Activated gamma-delta T cell (primary cell): ENCODE measurements at places on chromosomes 11 and 22.

DNA sequence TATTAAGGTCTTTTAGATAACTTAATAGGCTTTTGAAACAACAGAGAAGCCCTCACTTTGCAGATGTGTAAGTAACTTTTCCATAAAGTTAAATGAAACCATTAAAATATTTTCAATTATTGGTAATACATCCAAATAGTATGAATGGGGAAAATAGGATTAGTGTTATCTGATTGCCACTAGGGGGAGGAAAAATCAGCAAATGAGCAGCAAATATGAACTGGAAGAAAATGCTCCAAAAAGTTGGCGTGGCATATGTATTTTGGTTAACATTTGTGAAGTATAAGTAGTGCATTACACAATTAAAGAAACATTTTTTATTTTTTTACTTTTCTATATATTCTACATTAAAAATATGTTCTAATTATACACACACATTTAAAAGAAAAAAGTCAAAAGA lies 259.8 kb upstream of the ANO5 start:
- no peak for DNase-seq

- DNase-seq: no peak
Measured at GRCh38 chr22:37016134-37016910, 2.9 kb downstream of the TST start.

DNA sequence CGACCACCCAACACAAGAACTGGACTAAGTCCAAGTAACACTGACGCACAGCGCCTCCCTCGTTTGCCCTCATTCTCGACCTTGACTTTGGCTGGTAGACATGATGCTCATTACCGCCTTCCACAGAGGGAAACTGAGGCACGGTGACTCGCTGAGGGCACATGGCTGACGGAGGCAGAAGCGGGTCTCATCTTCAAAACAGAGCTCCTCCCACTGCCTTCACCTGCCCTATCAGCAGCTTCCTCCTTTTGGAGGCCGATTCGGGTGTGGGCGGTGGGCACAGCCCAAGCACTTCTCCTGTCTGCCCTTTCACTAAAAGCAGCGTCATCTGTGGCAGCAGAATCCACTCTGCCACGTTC lies 2.0 kb upstream of the KMT5B start:
- no peak for DNase-seq

GRCh38 chr11:62410972-62411371 lies 7.9 kb upstream of the SCGB1A1 start:
- no peak for DNase-seq

DNA sequence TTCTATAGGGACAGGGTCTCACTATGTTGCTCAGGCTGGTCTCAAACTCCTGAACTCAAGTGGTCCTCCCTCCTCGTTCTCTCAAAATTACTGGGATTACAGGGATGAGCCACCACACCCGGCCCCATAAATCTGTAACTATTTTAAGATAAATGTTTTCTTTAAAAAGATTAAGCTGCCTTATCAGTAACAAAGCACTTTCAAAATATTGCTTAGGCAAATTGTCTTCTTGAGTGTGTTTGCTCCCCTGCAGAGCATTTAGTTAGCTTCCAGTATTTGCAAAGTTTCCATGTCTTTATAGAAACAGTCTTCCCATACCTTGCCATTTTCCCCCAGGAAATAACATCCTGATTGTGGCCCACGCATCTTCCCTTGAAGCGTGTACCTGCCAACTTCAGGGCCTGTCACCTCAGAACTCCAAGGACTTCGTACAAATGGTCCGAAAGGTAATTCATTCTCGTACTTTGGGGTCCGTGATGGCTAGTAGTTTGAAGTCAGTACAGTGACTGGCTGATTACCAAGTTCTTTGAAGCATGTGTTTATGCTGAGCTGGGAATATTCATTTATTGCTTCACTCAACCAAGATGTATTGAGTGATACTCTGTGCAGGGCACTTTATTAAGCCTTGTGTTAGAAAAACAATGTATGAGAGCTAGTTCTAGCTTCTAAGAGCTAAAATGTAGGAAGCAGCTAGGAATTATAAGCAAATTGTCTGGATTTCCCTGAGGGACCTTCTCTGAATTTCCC lies 30.4 kb upstream of the CRTAM start:
- DNase-seq: no peak

- DNase-seq: no peak
Measured at GRCh38 chr22:32665676-32666075, 135.8 kb upstream of the TIMP3 start.

GRCh38 chr22:30001459-30001858 lies 78.8 kb upstream of the HORMAD2 start:
- DNase-seq: no peak

DNA sequence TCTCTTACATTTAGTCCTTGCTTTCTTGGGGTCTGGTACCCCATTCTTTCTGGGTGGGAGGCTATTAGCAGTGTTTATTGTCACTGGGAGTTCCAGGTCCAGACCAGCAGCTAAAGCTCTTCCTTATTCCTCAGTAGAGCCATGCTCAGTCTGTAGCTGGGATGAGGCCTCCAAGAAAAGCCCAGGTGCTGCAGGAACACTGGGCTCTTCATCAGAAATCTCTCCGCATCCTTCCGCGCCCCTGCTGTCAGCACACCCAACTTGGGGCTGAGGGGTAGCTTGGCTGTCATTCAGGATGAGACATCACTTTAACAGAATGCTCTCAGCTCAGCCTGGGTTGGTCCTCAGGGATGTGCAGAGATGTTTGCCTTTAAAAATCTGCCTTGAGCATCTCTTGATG lies 97.5 kb downstream of the GRAMD1B start:
- no peak for DNase-seq
